ENCODE measurements at places on chromosomes 16 and 17.
A peak's percentile ranks its signal among the peaks of the same experiment; 100 is the strongest.

GRCh38 chr16:53864819-53865493 lies 161.0 kb downstream of the FTO start:
- DNase-seq = no peak

DNA sequence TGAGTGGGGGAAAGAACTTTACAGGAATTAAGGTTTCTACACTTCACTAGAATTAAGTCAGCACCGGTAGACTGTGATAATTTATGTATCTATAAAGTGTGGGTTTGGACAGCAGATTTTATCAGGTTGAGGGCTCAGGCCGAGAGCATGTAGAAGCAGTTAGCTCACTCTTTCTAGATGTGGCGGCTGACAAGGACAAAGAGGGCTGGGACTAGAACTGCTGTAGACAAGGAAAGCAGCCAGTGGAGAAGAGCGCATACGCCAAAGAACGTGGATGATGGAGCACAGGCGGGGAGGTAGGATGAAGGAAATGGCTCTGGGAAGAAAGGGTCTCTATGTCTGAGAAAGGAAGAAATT lies 504 bp upstream of the GOSR1 start:
- peak; percentile 45 for DNase-seq

DNA sequence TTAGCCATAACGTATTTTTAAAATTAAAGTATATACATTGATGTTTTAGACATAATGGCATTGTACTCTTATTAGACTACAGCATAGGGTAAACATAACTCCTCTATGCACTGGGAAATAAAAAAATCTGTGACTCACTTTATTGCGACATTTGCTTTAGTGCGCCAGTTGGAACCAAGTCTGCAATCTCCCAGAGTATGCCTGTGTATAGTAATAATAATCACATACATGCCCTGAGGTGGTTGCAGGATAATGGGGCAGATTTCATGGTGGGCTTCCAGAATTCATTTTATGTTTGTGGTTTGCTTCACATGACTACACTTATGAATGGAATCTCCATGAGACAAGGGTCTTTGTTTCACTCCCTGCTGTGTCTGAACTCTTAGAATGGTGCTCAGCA lies 66.9 kb upstream of the N4BP1 start:
- DNase-seq = no peak

- no peak for DNase-seq
Measured at GRCh38 chr17:78725448-78726021, 56.5 kb downstream of the CYTH1 start.

GRCh38 chr16:55346475-55346874 lies 22.5 kb downstream of the IRX6 start:
- DNase-seq = no peak

DNA sequence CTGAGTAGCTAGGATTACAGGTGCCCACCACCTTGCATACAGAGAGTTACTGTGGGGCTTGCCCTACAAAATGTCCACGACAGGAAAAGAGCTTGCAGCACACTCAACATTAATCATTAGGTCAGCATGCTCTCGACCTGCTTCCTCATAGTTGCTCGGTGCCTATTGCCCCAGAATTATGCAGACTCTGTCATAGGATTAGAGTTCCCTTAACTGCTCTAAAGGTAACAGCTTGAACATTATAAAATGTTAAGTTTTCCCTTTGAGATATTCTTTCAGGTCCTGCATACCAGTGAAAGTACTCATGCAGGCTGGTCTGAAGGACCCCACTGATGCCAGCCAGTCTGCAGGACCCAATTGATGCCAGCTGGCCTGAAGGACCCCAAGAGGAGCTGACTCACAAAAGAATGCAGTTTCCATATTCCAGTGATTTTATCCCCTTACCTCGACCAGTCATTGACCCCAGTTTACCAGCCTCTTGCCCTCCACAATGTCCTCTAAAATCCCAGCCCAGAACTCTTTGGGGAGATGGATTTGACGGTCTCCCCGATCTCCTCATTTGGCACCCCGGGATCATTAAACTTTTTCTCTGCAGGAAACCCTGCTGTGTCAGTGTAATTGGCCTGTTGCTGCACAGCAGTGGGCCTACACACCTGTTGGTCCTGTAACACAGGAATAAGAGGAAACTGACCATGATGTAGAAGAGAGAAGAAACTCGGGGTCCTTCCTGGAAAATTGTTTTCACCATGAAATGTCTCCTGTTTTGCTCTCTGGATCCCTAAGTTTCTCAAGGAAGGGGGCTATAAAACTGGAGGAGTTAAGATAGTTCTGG lies 10.6 kb downstream of the ICAM2 start:
- DNase-seq = no peak

DNA sequence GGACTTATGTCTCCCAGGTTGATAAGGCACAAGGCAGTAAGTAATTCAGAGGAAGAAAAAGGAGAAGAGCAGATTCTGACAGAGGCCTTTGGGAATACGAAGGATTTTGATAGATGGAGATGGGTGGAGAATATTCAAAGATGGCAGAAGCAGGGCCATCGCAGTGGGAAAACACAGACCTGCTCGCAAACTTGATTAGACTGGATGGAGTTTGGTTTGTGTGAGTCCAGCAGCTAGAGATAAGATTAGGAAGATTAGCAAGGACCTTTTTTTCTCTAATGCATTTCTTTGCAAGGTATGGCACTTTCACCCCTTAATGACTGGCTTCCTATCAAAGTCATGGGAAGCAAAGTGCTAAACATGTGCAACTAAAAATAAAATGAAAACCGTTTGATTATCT lies 196.7 kb downstream of the FTO start:
- DNase-seq = no peak

GRCh38 chr17:63445571-63445953 lies 544 bp downstream of the CYB561 start:
- no peak for DNase-seq

DNA sequence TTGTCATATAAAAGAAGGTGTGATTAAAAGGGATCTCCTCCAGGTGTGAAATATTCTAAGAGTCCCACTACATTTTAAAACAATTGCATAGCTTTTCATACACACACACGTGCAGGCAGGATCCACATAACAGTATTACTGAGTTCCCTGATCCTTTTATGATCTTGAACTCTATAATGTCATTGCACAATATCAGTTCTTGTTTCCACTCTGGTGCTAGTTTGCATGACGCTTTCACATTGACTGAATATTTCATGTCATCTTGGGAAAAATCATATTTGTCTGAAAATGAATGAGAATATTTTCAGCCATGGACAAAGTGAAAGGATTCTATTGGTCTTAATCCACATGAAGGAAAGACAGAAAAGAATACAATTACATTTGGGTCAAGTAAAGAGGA lies 703.8 kb downstream of the CDH8 start:
- no peak for DNase-seq

GRCh38 chr16:73058616-73059409 lies 10.9 kb upstream of the ZFHX3 start:
- peak; percentile 50 for DNase-seq

- no peak for DNase-seq
Measured at GRCh38 chr16:16075488-16076422, 126.3 kb downstream of the ABCC1 start.

GRCh38 chr17:7687072-7687907 lies at the start of gene TP53:
Gene TP53, minus strand, starts transcription at chr17:7687490. Its CDS starts 10,896 bp downstream, at chr17:7676594.
- peak; percentile 61 for DNase-seq

DNA sequence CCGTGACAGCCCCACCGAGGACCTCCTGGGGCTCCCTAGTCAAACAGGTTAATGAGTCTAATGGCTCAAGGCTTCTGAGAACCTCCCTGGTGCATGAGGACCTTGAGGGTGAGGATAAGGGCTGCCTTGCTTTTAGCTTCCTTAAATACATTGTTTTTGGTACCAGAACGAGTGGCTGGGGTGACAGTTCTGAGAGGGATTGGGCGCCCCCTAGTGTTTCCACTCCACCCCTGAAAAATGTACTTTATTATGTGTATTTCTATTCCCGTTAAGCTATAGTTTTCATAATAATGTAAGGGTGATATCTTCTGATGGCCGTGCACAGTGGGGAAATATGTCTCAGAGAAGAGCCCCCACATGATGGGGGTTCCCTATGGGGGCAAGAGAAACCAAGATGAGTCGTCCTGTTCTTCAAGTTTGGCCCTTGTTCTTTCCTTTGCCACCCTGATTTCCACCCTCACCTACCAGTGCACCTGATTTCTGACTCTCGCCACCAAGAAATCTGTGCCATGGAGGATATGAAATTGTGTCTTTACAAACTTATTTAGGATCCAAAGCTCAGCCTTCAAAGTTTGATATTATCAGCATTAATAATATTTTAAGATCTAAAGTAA lies 14.5 kb upstream of the VWA3A start:
- DNase-seq = peak; percentile 33

DNA sequence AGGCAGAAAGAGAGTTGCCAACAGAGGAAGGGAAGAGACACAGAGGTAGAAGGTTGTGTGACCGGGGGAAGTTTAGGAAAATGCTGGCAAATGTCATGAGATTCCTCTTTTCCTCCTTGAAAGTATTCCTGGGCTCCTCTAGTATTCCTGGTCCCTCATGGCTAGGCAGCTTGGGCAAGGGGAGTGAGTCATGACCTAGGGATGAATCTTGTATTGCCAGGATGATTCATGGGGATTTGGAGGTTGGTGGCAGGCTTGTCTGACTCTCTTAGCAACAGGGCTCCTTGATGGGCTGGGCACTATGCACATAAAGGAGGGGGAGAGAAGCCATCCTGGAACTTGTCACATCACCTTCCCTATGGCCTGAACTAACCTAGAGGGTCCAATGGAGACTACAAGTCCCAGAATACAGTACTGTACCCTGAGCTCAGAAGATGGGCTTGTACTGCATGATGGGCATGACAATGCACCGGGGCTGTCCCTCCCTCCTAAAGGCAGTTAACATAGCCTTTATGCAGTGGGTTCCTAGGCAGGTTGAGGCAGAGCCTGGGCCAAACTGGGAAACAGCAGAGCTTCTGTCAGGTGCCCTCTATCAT lies 2.1 kb upstream of the SEZ6 start:
- no peak for DNase-seq

DNA sequence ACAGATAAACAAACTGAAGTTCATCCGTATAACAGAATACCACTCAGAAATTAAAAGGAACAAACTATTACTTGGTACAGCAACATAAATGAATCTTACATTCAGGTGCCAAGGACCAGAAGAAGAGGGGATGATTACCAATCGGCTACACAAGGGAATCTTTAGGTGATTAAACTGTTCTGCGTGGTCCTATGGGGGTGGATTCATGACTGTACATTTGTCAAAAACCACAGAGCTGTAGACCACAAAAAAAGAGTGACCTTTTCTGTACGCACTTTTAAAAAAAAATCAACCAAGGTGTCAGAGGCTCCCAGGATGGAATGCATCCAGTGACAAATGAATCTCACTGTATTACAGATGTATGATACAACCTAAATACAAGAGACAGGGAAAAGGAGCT lies 110.8 kb downstream of the CDYL2 start:
- no peak for DNase-seq

GRCh38 chr17:28908640-28909167 lies 5.8 kb upstream of the DHRS13 start:
- DNase-seq = no peak

DNA sequence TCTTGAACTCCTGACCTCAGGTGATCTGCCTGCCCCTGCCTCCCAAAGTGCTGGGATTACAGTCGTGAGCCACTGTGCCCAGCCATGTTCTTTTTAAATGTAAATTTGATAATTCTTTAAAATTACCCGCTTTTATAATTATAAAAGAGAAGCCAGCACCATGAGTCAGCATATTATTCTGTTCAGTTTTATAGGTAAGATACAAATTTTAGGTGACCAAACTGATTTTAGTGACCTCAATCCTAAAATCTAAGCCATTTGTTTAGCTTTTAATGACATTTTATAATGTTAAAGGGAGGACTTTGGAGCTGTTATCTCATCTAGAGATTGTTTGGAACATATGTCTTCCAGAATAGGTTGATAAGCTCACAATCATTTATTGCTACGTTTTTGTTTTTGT lies 20.8 kb upstream of the PPM1E start:
- no peak for DNase-seq
